Heart right ventricle (tissue), 16 donors: ENCODE measurements at places on chromosomes 6 and 20.

GRCh38 chr20:33262658-33263065 lies 20.4 kb upstream of the BPIFB1 start:
- peak; percentile 11 for DNase-seq

DNA sequence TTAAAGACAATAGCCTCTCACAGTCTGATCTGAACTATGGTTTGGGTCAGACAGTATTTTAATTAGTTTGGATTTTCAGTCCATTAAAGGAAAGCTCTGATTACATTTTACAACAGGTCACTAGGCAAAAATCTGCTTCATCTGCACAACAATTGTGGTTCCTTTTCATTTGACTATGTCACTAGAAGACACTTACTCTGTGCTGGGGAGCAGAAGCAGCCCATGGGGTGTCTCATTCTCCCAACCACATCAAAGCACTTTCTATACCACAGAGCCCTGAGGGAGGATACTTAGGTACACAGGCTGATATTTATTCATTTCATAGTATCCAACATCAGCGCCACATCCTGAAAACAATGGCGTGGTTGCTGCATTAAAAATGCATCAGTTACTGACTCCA lies 36.6 kb upstream of the HDAC2 start:
- DNase-seq: no peak

DNA sequence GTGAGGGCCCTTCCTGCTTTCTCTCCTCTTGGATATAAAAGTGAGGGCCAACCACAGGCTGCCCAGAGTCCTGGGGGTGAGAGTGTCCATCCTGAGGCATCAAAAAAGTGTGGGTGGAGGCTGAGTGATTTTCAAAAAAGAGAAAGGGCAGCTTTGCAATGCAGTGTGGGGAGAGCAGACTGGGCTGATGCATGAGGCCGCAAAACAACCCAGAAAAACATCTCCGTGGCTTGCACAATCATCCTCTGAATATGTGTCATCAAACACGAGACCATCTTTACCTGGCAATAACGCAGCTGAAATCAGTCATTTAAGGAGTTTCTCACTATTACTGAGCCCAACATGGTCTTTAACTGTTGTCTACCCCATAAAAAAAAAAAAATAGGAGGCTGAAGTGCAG lies 191.2 kb upstream of the SOX4 start:
- DNase-seq: no peak

GRCh38 chr6:35415065-35415891 lies 36.9 kb upstream of the FANCE start:
- DNase-seq: peak; percentile 78

DNA sequence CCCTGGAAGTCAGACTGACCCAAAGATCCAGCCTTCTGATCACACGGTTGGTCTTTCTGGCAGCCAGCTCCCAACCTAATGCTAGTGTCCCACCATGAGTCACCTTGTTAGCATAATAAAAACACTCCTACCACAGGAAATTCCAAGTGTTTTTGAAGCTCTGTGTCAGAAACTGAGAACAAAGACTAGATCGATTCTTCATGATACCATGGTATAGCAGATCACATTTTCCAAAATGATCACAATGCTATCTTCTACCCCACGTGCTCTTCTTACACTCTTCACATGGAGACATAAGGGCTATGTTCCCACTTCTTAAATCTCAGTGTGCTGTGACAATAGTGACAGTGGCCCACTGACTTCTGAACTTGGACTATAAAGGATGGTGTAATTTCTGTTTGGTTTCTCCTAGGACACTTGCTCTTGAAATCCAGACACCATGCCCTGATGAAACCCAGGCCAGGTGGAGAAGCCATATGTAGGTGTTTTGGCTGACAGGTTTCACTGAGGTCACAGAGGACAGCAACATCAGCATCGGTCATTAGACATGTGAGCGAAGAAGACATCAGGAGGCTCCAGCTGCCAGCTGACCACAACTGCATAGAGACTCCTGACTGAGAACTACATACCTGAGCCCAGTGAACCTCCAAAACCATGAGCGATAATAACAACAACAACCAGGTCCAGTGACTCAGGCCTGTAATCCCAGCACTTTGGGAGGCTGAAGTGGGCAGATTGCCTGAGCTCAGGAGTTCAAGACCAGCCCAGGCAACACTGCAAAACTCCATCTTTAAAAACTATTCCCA lies 57.5 kb downstream of the MKKS start:
- DNase-seq: no peak

GRCh38 chr20:20492521-20493332 lies 124.8 kb downstream of the INSM1 start:
- DNase-seq: no peak
